HCT116 (cell line): ENCODE measurements at places on chromosomes 2 and 18. TPM values are rescaled to one million over a fixed set of nuclear protein-coding genes. Genes with fewer than 3 reads are reported as not detected.

RPL37A gene
- total RNA-seq = 3,018 TPM

WDR7 gene
- total RNA-seq = 11.5 TPM

HOXD4 gene
- 0.61 TPM for total RNA-seq

IL1RL1 gene
- total RNA-seq = not detected

SKOR2 gene
- not detected for total RNA-seq
